ENCODE measurements at places on chromosomes 2 and 18. TPM values are rescaled to one million over a fixed set of nuclear protein-coding genes. Genes with fewer than 3 reads are reported as not detected.

PLCD4 gene
- 1.6 TPM for total RNA-seq

CELF4 gene
- 1.6 TPM for total RNA-seq

SKA1 gene
- total RNA-seq, result 3.0 TPM

MYL1 gene
- total RNA-seq, result not detected

GCA gene
- total RNA-seq, result 78.1 TPM

SOX11 gene
- total RNA-seq, result 40.7 TPM

SCYGR3 gene
- total RNA-seq, result not detected

XDH gene
- total RNA-seq, result 0.69 TPM

GCKR gene
- total RNA-seq, result not detected

MYO3B gene
- total RNA-seq, result not detected

ZNF385B gene
- total RNA-seq, result 3.0 TPM

M1AP gene
- total RNA-seq, result not detected

NCOA1 gene
- 6.7 TPM for total RNA-seq

NAT8 gene
- total RNA-seq, result not detected

RAB6C gene
- not detected for total RNA-seq

C2orf78 gene
- not detected for total RNA-seq

RAX gene
- total RNA-seq, result 0.06 TPM

MPP4 gene
- total RNA-seq, result 0.27 TPM

UGT1A8 gene
- total RNA-seq, result not detected

DDX1 gene
- 37.5 TPM for total RNA-seq

C2orf68 gene
- total RNA-seq, result 32.6 TPM

CCDC121 gene
- 4.2 TPM for total RNA-seq

SLC16A14 gene
- 1.7 TPM for total RNA-seq

INHBB gene
- total RNA-seq, result not detected

MC5R gene
- not detected for total RNA-seq

CD8A gene
- 0.07 TPM for total RNA-seq

IL36A gene
- not detected for total RNA-seq

OXER1 gene
- 0.48 TPM for total RNA-seq

VWA3B gene
- total RNA-seq, result 0.09 TPM

C2orf80 gene
- not detected for total RNA-seq

KCNG2 gene
- total RNA-seq, result not detected

ATF2 gene
- 40.9 TPM for total RNA-seq

CTAGE1 gene
- total RNA-seq, result not detected

DHRS9 gene
- total RNA-seq, result not detected

MLPH gene
- 0.11 TPM for total RNA-seq

IL1R1 gene
- 0.21 TPM for total RNA-seq

CXCR2 gene
- 0.09 TPM for total RNA-seq

DIS3L2 gene
- total RNA-seq, result 37.7 TPM

RBM44 gene
- 0.67 TPM for total RNA-seq

EMILIN2 gene
- total RNA-seq, result 75.9 TPM

LIPG gene
- total RNA-seq, result 1.5 TPM

ACAA2 gene
- 81.3 TPM for total RNA-seq

SLC1A4 gene
- 31.7 TPM for total RNA-seq

CCDC68 gene
- 1.3 TPM for total RNA-seq

GAL3ST2 gene
- 0.18 TPM for total RNA-seq

KANSL3 gene
- 59.2 TPM for total RNA-seq

MROH2A gene
- 0.12 TPM for total RNA-seq

TRIM43 gene
- total RNA-seq, result not detected

ADD2 gene
- 16.0 TPM for total RNA-seq

ANKRD30BL gene
- 0.14 TPM for total RNA-seq

DTNA gene
- total RNA-seq, result 27.6 TPM

STK39 gene
- 32.7 TPM for total RNA-seq
